ENCODE measurements at places on chromosomes 4 and X.

- peak; percentile 47 for DNase-seq
Measured at GRCh38 chrX:70979136-70979762, 48.4 kb upstream of the SLC7A3 start.

DNA sequence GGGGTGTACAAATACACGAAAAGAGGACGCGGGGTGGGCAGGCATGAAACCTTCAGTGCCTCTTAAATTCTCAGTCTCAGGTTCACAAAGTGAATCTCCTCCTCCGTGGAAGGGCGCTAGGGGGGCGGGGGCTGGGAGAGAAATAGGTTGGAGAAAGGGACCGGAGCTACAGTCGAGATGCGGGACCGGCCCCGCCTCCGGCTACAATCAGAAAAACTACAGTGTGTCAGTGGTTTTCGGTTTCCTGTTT lies 3.4 kb downstream of the MAML3 start:
- DNase-seq, result peak; percentile 92

DNA sequence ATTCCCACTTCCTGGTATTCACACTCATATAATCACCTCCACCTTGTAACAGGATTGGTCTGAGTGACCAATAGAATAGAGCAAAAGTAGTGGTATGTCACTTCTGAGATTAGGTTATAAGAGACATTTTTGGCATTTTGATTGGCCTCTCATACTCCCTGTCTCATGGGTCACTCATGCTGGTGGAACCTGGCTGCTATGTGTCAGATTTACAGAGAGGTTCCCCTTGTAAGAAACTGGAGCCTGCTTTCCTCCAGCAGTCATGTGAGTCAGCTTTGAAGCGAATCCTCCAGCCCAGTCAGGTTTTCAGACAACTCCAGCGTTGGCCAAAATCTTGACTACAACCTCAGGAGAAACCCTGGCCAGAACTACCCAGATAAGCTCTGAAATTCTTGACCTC lies 2.6 kb upstream of the OTUD4 start:
- peak; percentile 47 for DNase-seq

GRCh38 chr4:130478406-130478805 lies 1382.5 kb downstream of the C4orf33 start:
- no peak for DNase-seq

DNA sequence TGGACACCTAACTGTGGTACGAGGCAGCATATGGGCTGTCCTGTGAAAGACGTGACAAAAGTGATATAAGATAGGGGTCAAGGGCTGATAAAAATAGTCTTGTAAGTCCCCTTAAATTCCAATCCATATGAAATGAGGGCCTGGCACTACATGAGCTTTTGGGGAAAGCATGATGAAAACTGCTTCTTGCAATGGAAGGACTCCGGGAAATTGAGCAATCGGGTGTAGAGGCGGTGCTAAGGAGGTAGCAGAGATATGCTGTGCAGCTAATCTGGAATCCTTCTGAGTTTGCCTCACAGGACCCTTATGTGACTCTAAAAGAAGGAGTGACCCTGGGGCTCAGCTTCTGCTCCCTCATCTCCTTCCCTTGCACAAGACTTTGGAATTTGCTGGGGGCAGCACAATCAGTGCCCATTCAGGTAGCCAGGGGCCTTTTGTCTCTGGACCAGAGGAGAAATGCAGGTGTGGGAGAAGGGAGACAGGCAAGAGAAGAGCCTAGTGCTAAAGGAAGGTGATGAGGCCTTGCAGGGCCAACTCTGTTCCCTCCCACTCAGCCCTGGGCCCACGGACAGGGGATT lies 12.8 kb downstream of the CLDN2 start:
- DNase-seq, result no peak

DNA sequence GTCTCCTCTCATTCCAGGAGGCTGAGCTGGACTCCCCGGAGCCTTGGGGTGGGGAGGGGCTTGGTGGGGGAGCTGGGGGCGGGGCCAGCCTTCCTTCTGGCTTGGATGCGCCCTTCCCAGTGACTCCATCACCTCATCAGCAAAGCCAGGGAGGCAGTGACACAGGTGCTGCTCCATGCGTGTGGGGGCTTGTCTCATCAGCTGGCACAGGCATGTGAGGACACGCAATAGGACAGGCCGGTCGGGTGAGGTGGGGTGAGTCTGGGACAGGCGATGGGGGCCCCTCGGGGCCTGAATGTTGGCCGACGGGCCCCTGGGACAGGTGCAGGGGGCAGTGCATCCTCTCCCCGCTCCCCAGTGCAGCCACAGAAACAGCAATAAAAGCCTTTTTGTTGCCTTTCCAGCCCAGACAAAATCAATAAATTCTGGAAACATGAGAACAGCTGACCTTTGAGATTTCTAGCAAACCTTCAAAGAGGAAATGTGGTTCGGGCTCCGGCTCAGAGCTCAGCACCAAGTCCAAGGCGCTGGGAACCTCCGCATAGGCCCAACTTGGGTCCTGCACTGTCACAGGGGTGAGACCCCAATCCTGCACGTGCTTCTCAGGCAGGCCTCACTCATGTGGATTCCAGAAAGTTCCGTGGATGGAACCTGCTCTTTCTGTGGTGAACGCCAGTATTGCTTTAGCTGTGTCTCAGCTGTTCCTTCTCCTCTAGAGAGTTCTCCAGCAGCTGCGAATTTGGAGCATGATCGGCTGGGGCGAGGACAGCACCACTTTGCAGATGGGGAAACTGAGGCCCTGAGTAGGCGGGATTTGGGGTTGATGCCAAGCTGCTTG lies 18.5 kb downstream of the ADRA2C start:
- DNase-seq, result no peak

GRCh38 chr4:80189956-80190677 lies 7.2 kb upstream of the PRDM8 start:
- DNase-seq, result no peak

- DNase-seq, result no peak
Measured at GRCh38 chr4:42656679-42656943, 294 bp downstream of the ATP8A1 start.

DNA sequence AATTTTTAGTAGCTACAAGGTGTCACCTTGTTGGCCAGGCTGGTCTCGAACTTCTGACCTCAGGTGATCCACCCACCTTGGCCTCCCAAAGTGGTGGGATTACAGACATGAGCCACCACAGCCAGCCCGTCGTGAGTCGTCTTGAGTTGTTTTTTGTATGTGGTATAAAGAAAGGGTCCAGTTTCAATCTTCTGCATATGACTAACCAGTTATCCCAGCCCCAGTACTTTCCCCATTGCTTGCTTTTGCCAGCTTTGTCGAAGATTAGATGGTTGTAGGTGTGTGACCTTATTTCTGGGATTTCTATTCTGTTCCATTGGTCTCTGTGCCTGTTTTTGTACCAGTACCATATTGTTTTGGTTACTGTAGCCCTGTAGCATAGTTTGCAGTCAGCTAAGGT lies 105.9 kb downstream of the OR13H1 start:
- no peak for DNase-seq

- DNase-seq, result no peak
Measured at GRCh38 chr4:140742838-140743193, 13.4 kb downstream of the TBC1D9 start.

- DNase-seq, result peak; percentile 66
Measured at GRCh38 chrX:130110379-130111219, at the start of gene ELF4. Gene ELF4, minus strand, starts transcription at chrX:130110497. Its CDS starts 29,167 bp downstream, at chrX:130081330.

DNA sequence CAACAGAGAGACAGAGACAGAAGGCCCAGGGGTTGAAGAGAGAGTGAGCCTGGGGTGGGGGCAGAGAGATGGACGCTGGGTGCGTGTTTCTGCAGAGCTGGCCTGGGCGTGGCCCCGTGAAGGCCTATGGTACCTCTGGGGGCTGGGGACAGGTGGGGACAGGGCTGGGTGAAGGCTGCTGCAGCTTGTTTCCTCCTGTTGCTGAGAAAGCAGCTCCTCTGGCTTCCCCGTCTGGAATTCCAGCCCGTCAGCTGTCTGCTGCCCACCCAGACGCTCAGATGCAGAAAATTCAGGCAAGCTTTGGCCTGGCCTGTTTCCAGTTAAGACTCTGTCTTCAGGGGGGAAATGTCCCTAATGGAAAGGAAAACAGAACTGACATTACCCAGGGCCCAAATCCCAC lies 76.8 kb upstream of the PSAPL1 start:
- no peak for DNase-seq

GRCh38 chr4:17930256-17930655 lies 91.3 kb downstream of the LCORL start:
- no peak for DNase-seq

DNA sequence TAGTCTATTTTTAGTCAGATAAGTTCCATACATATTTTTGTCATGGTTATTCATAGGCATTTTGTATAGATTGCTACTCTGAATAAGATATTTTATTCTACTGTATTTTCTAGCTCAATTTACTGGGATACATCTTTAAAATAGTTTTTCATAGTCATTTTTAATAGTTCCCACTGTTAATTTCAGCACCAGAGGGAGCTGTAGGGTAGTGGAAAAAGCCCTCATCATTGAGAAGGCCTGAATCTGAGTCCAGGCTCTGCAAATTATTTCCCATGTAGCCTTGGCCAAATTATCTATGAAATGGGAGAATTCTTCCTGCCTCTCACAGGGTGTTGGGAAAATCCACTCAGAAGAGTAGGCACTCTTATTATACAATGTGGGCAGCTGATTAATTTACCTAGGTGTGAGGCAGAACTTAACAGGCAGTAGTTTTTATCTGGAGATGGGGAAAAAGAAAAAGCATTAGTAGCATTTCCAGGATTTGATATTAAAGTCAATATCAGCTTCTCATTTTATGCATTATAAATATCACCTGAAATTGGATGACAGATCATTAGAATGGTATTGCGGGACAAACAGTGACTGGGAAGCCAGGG lies 102.9 kb upstream of the PAQR3 start:
- peak; percentile 58 for DNase-seq

DNA sequence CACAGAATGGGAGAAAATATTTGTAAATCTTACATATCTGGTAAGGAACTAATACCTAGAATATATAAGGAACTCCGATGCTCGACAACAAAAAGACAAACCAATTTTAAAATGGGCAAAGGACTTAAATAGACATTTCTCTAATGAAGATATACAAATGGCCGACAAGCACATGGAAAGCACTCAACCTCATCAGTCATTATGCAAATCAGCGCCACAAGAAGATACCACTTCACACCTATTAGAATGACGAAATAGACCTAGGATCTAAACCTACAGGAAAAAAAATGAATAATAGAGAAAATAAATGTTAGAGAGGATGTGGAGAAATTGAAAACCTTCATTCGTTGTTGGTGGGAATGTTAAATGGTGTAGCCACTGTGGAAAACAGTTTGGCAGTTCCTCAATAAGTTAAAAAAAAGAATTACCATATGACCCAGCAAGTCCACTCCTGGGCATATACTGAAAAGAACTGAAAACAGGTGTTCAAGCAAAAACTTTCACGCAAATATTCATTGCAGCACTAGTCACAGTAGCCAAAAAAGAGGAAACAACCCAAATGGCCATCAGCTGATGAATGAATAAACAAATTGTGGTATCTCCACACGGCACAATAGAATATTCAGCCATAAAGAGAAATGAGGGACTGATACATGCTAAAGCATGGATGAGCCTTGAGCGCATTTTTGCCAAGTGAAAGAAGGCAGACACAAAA lies 57.3 kb upstream of the WDR19 start:
- no peak for DNase-seq

GRCh38 chr4:8016527-8016926 lies 76.9 kb upstream of the AFAP1 start:
- DNase-seq, result no peak
